ENCODE measurements at places on chromosomes 6 and 20. TPM values are rescaled to one million over a fixed set of nuclear protein-coding genes. Genes with fewer than 3 reads are reported as not detected.

GRCh38 chr6:43867246-43867645, 97.2 kb downstream of the VEGFA start:
- DNase-seq: no peak
- H3K27me3 ChIP-seq: peaks cover 55% of the 10 kb centered on the region
- no peaks in the 10 kb centered on the region for H3K36me3 ChIP-seq
- H3K4me1 ChIP-seq: no peaks in the 10 kb centered on the region
- no peak overlapping the region for H3K27ac ChIP-seq

- no peak overlapping the region for H3K27ac ChIP-seq
- DNase-seq: no peak
- H3K4me3 ChIP-seq: no peak overlapping the region
- H3K4me1 ChIP-seq: no peaks in the 10 kb centered on the region
Observed at GRCh38 chr6:166523782-166524559, 62.5 kb downstream of the RAMACL start.

GRCh38 chr6:16230953-16231352, 7.4 kb upstream of the GMPR start:
- H3K4me1 ChIP-seq: peaks cover 5% of the 10 kb centered on the region
- no peak overlapping the region for H3K4me3 ChIP-seq
- no peak for DNase-seq
- no peak overlapping the region for H3K27ac ChIP-seq
- H3K36me3 ChIP-seq: no peaks in the 10 kb centered on the region

- peak; percentile 62 for DNase-seq
- no peaks in the 10 kb centered on the region for H3K27me3 ChIP-seq
Observed at GRCh38 chr6:26331218-26332073, 33.6 kb upstream of the BTN3A2 start.

DNA sequence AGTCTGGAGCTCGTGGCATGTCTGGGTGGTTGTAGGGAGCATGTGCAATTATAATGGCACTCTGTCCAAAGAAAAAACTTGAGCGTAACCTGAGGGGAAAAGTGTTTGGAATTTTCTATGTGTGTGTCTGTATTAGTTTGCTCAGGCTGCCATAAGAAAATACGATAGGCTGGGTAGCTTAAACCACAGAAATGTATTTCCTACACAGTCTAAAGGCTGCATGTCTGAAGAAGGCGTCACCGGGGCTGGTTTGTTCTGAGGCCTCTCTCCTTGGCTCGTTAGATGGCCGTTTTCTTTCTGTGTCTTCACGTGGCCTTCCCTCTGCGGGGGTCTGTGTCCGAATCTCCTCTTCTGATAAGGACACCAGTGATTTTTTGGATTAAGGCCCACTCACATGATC, 59.0 kb downstream of the IGF2R start:
- DNase-seq: no peak
- H3K36me3 ChIP-seq: peaks cover 47% of the 10 kb centered on the region
- no peak overlapping the region for H3K27ac ChIP-seq
- no peaks in the 10 kb centered on the region for H3K27me3 ChIP-seq
- no peak overlapping the region for H3K4me3 ChIP-seq
- H3K4me1 ChIP-seq: peaks cover 6% of the 10 kb centered on the region

AKAP12 gene
- 176 TPM for total RNA-seq

SMIM29 gene
- 8.1 TPM for total RNA-seq

All from IMR-90 (cell line).